Upper lobe of left lung (tissue), 6 donors: ENCODE measurements at places on chromosomes 13 and 19. TPM values are rescaled to one million over a fixed set of nuclear protein-coding genes. Genes with fewer than 3 reads are reported as not detected.

- DNase-seq, result no peak
Observed at GRCh38 chr19:34430738-34431625, 2.8 kb downstream of the UBA2 start.

DNA sequence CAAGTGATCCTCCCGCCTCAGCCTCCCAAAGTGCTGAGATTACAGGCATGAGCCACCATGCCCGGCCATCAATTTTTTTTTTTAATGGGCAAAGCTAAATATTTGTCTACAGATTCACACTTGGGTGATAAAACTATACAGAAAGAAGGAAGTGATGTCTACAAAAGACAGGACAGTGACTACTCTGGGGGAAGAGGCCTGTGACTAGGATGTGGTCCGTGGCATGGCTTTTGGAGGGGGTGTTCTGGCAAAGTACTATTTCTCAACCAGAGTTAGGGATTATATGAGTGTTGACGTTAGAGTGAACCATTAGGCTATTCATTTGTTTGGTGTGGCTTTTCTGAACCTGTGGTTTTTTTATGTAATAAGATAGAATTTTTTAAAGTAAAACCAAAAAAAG lies 42.7 kb downstream of the INSR start:
- DNase-seq, result no peak

GRCh38 chr19:39641773-39642172 lies 13.9 kb upstream of the LGALS16 start:
- DNase-seq, result no peak

GRCh38 chr19:41638641-41639081 lies 11.8 kb upstream of the CEACAM4 start:
- DNase-seq, result no peak

The CCNA1 gene
- 1.4 TPM for total RNA-seq

GRCh38 chr19:43720936-43721335 lies 5.1 kb downstream of the IRGC start:
- DNase-seq, result no peak

The FBXO17 gene
- 5.0 TPM for total RNA-seq

DNA sequence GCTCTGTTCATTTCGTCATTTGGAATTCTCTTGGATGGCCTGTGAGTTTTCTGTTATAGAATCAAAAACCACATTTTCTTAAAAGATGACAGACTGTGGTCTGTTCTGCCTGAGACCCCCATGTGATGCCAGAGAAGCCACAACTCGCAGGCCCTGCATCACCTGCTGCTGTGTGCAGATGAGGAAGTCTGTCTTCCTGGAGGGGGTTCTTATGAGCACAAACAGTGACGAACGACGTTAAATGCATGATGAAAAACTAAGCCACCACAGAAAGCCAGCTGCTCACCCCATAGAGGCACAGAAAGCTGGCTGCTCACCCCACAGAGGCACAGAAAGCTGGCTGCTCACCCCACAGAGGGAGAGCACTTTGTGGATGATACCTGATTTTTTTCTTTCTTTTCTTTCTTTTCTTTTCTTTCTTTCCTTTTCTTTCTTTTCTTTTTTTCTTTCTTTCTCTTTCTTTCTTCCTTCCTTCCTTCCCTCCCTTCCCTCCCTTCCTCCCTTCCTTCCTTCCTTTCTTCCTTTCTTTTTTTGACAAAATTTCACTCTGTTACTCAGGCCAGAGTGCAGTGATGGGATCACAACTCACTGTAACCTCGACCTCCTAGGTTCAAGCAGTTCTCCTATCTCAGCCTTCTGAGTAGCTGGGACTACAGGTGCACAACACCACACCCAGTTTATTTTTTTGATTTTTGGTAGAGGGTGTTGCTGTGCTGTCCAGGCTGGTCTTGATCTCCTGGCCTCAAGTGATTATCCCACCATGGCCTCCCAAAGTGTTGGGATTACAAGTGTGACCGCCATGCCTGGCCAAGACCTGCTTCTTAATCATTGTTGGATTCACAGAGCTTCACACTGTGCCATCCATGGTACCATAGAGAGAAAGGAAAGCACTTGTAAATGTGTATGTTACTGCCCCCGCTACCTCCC lies 1191.4 kb downstream of the UQCRFS1 start:
- DNase-seq, result no peak

GRCh38 chr13:88339271-88339741 lies 668.1 kb downstream of the SLITRK5 start:
- DNase-seq, result no peak

DNA sequence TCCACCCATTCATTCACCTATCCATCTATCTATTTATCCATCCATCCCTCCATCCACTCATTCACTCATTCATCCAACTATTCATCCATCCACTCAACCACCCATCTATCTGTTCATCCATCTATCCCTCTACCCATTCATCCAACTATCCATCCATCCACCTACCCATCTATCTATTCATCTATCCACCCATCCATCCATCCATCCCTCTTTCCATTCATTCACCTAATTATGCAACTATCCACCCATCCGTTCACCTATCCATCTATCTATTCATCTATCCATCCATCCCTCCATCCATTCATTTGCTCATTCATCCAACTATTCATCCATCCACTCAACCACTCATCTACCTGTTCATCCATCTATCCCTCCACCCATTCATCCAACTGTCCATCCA lies 54.5 kb downstream of the UNC13A start:
- no peak for DNase-seq

The CPAMD8 gene
- total RNA-seq, result 95.2 TPM

GRCh38 chr13:113914333-113915011 lies 50.6 kb upstream of the GAS6 start:
- DNase-seq, result no peak

DNA sequence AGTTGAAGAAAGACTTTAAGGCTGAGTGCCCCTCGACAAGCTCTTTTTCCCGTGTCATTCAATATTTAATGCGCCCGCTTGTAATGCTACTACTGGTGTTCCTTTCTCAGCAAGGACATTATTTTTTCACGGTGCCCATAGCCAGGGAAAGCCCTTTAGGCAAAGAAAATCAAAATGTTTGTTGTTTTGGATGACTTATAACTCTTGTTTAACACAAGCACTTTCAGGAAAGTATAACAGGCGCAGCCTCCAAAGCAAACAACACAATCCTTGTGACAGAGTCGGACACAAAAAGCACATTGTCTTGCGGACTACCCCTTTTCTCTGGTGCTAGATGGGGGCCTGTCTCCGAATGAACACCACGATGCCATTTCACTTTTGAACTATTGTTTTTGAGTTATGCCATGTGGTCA lies 12.4 kb downstream of the ZIC5 start:
- no peak for DNase-seq

The LHFPL6 gene
- total RNA-seq, result 60.5 TPM

The ZNF792 gene
- 8.4 TPM for total RNA-seq

The DIAPH3 gene
- total RNA-seq, result 5.4 TPM

The KIR3DL1 gene
- total RNA-seq, result not detected

DNA sequence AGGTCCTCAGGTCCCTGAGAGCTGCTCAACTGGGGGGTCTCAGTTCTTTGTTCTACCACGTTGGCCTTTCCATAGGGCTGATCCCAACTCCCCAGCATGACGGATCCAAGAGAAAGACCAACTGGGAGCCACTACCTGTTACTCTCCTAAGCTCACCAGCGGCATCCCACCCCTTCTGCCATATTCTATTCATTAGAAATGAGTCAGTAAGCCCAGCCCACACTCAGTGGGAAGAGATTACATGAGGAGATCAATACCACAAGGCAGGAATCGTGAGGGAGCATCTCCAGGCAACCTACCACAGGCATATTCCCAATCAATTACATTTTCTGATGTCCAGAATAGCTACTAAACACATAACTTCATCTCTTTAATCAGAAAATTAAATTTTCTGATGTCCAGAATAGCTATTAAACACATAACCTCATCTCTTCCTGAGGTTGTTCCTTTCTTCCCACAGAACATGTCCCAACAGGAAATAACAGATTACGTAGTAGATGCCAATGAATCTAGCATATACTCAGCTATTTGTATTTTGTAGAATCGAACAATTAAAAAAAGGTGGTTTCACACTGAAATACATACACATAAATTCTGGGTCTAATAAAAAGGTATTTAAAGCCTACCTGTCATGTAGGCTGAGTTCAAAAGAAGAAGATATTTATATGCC lies 708.1 kb upstream of the ARGLU1 start:
- no peak for DNase-seq

- no peak for DNase-seq
Observed at GRCh38 chr13:37212826-37213225, 107.4 kb upstream of the CSNK1A1L start.

The RFPL4AL1 gene
- total RNA-seq, result not detected

DNA sequence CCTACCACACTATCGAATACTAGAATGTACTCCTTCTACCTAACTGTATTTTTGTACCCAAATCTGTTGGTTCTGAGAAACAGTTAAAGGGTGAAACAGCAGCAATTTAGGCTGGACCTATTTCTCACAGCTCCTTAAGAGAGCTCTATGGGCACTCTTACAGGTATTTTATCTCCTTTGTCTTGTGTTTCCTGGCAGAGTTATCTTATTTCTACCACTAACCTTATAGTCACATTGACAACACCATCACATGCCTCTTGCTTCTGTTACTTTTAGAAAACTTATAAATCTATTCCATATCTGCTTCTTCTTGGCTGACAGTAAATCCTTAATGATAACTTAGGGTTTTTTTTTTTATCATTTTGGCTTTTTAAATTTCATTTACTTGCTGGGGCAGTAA lies 130.7 kb downstream of the MYO16 start:
- no peak for DNase-seq
